ENCODE measurements at places on chromosomes 6 and 20.

DNA sequence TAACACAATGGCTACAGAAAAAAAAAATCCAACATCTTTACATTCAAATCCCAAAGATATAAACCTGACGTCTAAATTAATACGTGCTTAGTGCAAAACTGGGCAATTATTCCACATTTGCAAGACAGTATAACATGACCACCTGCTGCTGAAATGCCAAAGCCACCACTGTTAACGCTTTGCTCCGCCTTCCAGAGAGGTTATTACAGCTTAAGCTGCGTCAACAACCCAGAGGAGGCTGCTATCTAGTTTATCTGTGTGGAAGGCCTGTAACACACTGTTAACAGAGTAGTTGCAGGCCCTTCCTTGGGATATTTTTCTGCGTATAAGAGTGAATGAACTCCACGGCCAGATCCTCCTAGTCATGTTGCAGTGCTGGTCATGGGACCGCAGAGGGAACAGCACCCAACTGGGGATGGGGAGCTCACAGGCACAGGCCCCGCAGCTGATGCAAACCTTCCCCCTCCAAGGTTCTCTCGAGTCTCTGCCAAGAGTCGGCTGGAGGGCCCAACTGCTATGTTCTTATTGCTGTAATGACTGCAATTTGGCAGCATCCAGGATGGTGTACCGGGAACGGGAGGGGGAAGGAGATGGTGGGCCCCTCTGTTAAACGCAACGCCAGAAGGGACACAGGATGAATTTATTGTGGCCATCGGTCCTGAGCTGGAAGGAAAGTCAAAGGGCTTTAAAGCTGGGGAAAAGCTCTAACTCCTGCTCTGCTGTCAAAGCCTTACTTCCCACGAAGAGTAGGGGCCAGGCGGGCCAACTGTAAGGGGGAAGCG, 993 bp upstream of the NCOA7 start:
- DNase-seq, result no peak

DNA sequence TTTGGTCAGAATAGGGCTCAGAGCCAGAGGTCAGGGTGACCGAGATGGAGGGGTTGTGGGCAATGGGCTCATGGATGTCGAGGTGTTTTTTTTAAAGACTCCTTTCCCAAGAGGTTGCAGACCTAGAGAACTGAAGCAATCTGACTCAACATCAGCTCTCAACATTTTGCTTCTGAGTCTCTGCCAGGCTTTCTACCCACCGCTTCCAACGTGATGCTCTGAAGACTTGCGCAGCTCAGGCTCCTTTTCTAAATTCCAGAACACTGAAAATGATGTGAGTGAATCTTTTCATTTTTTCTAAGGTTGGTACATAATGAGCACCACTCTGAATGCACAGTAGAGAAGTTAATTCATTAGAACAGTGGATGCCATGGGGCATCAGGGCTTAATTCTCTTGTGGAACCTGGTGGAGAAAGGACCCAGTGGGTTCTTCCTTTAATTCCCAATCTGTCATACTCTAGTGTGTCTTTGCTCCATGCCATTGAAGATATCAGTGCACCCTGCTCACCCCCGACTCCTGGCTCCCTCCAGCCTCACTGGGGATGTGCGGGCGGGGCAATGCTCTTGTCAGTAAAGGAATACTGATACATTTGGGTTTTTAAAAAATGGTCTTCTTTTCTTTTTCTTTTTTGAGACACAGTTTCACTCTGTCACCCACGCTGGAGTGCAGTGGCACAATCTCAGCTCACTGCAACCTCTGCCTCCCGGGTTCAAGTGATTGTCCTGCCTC, 17.0 kb upstream of the KIF13A start:
- no peak for DNase-seq

- peak; percentile 77 for DNase-seq
Measured at GRCh38 chr6:139126255-139126654, 8.6 kb upstream of the HECA start.

DNA sequence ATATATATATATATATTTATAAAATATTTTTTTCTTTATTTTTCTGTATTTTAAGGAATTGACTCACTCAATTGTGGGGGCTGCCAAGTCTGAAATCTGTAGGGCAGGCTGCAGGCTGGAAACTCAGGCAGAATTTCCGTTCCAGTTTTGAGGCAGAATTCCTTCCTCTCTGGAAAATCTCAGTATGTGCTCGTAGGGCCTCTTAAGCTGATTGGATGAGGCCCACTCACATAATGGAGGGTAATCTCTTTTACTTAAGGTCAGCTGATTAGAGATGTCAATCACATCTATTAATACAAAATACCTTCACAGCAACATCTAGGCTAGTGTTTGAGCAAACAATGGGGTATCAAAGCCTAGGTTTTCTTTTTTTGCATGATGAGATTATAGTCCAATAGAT, 244.7 kb upstream of the RNF24 start:
- no peak for DNase-seq

DNA sequence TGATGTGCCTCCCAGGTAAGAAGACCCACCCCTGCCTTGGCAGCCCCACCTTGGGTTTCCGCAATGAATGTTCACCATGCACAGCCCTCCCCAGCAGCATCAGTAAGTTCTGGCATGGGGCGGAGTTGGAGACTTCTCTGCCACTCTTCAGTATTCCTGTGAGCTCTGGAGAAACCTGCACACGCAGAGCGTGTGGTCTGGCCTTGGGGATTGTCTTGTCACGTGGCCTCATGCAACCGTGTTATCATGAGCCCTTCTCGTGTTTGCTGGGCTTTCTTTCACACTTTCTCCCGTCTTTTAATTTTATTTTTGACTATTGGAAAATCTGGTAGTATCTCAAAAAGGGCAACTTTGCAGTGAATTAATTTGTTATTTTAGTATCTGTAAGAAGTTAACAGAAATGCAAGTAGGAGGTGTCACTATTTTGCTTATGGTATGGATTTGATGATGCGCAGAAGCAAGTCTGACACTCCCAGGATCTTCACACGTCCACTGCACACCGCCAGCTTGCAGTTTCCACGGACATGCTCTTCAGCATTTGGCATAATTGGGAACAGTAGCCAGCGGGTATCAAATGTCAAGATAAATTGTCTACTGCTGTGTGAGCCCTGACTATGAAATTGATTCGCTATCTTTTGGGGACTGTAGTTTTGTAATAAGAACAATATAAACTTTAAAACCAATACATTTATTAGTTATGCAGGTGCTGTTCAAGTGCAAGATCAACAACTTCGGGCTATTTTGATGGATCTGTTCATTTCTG, 463.5 kb downstream of the QKI start:
- DNase-seq, result no peak

DNA sequence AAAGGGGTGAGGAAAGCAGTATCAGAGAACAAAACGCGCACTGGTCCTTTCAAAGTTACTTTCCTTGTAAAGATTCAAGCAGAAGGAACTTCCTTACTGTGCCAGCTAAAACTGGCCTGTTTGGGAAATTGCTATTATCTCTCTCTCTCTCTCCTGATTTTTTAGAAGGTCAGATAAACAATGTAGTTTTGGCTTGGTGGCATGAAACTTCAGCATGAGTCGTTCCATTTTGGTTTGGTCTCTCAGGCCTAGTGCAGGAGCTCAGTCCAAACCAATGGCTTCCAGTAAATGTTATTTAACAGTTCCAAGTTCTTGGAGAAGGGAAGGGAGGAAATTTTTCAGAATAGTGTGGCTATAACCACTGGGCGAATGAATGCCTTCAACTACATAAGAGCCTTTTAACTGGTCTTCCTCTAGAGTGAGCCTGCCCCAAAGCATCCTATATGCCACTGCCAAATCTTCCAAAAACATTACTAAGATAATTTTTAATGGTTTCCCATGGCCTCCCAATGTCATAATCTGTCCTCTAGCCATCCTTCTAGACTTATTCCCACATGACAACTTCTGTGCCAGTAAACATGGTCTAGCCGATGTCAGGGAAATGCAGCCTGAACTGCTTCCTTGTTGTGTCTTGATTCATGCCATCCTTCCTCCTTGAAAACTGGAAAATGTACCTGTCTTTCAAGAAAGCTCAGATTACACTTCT, 9.1 kb upstream of the SNX9 start:
- peak; percentile 31 for DNase-seq

DNA sequence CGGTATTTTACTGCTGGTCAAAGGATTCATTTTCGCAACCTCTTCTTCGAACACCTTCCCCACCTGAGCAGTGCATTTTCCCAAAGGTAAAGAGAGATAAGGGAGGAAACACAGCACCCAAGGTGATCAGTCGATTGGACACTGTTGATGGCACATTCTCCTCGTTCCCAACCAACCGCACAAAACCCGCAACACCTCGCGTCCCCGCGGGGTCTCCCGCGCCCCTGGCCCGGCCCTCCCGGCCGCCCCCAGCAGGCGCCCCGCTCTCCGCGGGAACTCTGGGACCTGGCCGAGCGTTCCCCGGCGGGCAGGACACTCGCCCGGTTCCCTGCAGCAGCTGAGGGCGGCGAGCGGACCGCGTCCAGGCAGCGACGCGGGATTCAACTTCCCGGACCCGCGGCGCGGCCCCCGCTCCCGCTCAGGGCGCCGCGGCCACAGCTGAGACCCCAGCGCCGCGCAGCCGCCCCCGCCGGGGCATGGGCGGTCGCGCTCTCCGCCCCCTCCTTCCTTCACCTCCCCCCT, 506 bp downstream of the RGS17 start:
- no peak for DNase-seq

DNA sequence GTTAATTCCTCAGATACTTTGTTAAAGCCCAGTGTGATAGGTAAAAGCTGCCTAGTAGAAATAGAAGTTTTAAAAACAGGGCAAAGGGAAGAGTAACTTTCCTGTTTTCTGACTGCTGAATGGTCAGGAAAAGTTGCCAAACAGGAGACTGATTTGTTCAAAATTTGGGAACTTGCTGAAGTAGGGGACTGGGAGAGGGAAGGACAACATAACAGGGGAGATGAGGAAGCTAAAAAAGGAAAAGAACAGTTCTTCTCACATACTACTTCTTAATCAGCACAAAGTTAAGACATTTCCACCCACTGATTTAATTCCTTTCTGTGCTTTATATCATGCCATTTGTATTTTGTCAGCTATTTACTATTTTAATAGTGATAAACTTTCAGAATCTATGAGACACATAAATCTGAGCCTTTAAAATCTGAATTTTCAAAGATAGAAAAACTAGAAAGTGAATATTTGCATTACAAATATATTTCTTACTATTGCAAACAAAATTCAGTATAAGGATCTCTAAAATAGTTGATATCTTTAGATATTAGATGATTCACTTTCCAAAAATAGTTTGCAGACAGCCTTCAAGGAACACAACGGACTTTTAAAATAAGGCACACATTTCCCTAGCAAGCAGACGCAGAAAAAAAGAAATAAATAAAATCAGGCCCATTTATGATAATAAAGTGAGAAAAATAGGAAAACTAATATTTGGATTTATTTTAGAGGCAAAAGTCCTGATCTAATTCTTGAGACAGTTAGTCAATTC, 36.9 kb upstream of the SLC16A10 start:
- no peak for DNase-seq

- DNase-seq, result no peak
Measured at GRCh38 chr20:45888681-45889080, 1.3 kb upstream of the SPATA25 start.

DNA sequence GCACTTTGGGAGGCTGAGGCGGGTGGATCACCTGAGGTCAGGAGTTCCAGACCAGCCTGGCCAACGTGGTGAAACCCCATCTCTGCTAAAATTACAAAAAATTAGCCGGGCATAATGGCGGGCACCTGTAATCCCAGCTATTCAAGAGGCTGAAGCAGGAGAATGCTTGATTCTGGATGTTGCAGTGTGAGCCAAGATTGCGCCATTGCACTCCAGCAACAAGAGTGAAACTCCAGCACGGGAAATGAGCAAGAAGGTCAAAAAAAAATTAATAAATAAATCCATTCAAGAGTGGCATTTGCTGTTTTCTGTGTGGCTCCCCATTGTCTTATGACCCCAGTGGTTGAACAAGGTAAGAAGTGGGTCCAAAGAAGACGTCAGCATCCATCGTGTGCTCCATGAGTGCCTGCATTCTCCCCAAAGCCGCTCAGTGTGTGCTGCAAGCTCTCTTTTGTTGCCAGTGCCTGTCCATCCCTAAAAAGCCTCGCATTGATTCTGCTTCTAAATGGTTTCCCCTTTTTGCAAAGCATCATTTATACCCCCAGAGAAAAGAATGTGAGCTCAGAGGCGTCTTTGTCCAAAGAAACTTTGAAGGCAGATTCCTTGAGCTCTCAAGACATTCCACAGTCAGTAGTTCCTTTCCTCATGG, 38.8 kb upstream of the MAP3K4 start:
- no peak for DNase-seq

- DNase-seq, result peak; percentile 69
Measured at GRCh38 chr20:63553251-63553932, 567 bp upstream of the FNDC11 start.

DNA sequence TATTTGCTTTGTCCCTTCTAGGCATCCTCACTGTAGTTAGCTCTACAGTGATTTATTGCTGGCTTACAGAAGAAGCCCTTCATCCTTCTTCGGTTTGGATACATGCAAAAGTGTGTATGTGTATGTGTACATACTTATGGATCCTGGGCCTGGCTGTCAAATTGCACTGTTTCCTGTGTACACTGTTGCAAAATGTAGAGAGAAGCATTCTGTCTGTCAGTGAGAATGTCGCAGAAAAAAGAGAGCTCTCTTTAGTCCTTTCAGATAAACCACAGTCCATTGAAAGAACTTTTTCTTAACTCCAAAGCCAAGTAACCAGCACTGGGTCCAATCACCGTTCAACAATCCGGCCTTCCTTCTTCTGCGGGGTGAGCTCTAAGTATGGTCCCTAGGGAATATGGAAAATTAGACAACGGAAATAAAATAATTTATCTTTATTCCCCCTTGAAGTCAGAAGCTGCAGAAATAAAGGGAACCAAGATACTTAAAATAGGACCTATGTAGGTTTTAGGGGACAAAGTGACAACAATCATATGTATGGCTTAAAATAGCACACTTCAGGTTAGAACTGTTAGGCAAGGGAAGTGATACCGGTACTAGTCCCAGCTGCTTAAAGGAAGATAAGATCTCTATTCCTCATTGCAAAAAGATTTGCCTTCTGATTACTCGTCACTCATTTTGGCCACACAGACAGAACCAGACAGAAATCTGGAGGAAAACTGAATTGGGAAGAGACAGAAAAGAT, 107.0 kb downstream of the CD83 start:
- DNase-seq, result no peak

GRCh38 chr20:48287021-48287494, 501.8 kb upstream of the SULF2 start:
- no peak for DNase-seq

DNA sequence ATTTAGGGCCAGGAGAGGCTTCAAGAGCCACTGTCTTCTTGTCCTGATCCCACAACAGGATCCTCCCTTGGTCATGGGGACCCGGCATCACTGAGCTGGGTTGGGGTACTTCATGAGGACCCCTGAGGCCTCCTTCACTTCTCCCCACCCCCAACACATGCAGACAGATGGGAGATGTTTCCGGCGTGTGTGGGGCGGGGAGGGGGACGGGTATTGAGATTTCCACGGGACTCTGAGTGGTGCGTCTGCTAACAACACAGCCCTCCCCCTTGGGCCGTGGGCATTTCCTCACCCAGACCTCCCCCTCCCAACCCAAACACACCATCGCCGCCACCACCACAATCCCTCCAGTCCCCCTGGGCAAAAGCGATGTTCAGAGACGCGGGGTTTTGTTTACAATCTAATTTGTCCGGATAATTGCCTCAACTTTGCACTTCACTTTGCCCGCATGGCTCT, 906 bp upstream of the FOXP4 start:
- DNase-seq, result no peak
